ENCODE measurements at places on chromosomes 13 and 19. TPM values are rescaled to one million over a fixed set of nuclear protein-coding genes. Genes with fewer than 3 reads are reported as not detected.

The RGL3 gene
- 5.3 TPM for total RNA-seq

The ZNF112 gene
- total RNA-seq, result 9.6 TPM

The DENND1C gene
- not detected for total RNA-seq

The PSG3 gene
- total RNA-seq, result not detected

The N4BP2L1 gene
- 2.5 TPM for total RNA-seq

The GARIN5B gene
- not detected for total RNA-seq

The MBNL2 gene
- total RNA-seq, result 46.3 TPM

The RNF225 gene
- 0.66 TPM for total RNA-seq

The SLC10A2 gene
- not detected for total RNA-seq

The ZNF528 gene
- 30.4 TPM for total RNA-seq

The OR7D2 gene
- total RNA-seq, result not detected
